ENCODE measurements at places on chromosomes 1 and 21.

DNA sequence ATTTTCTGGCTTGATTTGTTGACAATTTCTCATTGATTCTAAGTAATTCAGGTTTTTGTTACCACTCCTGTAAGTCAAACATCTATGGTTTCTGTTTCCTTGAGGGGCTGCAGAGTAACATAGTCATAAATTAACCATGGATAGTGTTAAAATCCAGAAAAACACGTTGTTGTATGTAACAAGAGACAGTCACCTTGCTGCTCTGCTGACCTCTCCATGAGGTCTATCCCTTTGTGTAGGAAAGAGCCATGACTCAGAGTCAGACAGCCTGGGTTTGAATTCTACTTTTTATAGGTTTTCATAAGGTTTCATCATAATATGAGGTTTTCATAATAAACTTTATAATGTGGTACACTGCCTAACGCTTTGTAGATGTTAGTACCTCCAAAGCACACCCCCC, 27.6 kb upstream of the NBL1 start:
- DNase-seq = no peak

DNA sequence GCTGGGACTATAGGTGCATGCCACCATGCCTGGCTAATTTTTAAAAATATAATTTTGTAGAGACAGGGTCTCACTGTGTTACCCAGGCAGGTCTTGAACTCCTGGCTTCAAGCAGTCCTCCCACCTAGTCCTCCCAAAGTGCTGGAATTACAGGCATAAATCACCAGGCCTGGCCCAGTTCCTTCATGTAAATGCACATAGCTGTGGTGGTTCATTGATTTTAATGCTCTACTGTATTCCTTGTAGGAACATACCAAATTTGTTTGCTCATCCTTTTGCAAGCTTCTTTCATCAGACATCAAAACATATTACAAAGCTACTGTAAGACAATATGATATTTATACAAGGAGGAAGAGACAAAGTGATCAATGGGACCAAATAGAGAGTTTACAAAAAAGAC, 237.5 kb upstream of the ESRRG start:
- DNase-seq = no peak

DNA sequence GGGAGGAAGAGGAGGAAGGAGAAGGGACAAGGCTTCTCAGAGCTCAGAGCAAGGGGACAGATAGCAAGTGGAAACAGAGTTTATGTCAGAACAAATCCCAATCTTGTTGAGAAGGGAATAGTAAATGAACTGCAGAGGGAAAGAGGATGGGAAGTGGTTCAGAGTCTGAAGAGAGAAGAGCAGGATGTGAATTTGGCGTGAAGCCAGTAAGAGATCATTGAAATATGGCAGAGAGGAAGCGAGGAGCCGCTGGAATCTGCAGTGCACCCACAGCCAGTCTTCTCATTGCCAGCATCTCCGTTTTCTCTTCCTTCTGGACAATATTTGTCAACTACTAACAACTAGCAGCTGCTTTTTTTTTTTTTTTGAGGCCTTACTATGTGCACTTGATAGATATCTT, 19.1 kb downstream of the OLFML3 start:
- no peak for DNase-seq

GRCh38 chr1:36093929-36094328, 5.2 kb downstream of the ADPRS start:
- no peak for DNase-seq

- no peak for DNase-seq
Observed at GRCh38 chr21:14768042-14768441, 221.9 kb upstream of the SAMSN1 start.

- no peak for DNase-seq
Observed at GRCh38 chr1:243798726-243799125, 51.3 kb downstream of the AKT3 start.

DNA sequence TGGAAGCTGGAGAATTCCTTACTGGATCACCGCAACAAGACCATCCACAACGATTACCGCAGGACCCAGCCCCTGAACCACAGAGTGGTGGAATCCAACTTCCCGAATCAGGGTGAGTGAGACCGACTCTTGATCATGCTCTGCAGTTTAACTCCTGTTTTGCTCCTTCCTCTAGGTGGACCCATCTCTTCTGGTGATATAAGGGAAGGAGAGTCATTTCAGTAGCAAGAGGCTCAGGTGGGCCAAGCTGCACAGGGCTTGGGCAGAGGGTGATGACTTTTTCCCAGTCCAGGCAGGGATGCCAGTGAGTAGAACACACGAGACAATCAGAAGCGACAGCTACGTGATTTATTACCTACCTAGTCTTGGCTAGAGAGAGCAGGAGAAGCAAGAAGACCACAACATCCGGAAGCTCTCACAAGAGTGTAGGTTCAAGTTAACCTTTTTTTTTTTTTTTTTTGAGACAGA, 25.2 kb downstream of the CA6 start:
- no peak for DNase-seq

- DNase-seq = no peak
Observed at GRCh38 chr1:25556791-25557476, 13.5 kb downstream of the LDLRAP1 start.

GRCh38 chr1:38061883-38062328, 15.3 kb upstream of the POU3F1 start:
- no peak for DNase-seq

DNA sequence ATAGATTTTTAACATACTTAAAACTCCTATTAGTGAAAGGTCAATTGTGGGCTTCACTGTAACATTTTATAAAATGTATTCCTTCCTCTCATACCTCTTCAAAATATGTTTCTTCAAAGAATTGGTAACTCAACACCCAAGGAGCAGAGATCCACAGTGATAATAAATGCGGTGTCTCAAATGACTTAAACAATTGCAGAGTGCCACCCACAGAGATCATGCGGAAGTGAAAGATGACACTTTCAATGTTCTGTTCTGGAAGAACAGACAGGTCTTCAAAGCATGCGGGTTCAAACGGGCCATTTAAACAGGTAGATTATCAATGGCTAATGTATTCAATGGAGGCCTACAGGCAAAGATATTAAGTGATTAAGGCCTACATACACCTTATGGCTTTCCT, 157.0 kb upstream of the GREM2 start:
- no peak for DNase-seq

DNA sequence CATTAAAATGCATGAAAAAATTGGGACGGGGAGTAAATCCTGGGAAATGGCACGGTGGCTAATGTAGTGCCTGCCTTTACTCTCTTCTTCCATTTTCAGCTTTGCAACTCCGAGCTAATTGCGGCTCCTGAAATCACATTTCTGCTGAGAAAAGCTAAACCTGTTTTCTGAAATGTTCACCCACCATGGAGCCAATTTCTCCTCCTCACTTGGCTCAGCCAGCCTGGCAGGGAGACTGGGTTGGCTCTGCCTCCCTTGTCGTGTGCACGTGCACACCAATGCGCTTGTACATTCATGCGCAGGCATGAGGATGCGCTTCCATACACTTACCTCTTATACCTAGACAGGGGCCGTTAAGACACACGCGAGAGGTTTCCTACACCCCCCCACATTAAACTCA, 165.4 kb downstream of the PLXNA2 start:
- no peak for DNase-seq

GRCh38 chr21:24275616-24276015, 1331.7 kb downstream of the MRPL39 start:
- no peak for DNase-seq

DNA sequence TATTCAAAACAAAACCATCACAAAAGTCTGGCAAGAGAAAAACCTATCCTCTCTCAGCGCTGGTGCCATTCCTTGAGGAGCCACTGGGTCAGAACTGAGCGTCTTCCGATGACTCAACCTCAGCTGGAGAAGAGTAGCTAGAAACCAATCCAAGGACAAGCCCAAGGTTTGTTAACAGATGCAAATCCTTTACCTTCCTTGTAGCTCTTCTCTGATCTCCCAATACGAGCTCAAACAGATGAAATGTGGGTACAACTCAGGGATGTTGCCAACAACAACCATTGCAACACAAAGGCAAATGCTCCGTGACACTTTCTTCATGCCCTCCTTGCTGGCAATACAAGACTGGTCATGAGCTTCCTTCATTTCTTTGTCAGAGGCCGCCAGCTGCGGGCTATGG, 337.1 kb downstream of the SIPA1L2 start:
- DNase-seq = no peak

- no peak for DNase-seq
Observed at GRCh38 chr1:29096231-29096886, 27.3 kb downstream of the TMEM200B start.

Data from NCI-H1930 (cell line).